ENCODE measurements at places on chromosomes 6 and 20. TPM values are rescaled to one million over a fixed set of nuclear protein-coding genes. Genes with fewer than 3 reads are reported as not detected.

The PEX7 gene
- 19.3 TPM for total RNA-seq

The ECT2L gene
- 0.13 TPM for total RNA-seq

The NFKBIE gene
- total RNA-seq, result 3.3 TPM

DNA sequence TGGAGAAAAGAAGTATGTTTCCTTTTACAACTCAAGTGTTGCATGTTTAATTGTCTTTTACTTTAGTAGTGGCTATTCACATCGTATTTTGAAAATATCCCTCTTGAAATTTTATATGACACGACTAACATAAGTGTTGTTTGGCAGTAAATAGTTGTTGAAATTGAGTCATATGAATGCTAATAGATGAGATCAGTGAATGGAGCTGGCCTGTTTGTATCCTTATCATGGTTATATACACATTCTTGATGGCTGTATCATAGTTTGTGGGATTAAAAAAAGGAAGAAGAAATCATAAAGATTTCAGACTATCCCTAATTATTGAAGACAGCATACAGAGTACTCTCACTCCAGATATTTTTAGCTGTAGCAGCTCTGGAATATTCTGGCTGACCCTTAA is 8.2 kb upstream of the RAE1 start:
- DNase-seq, result peak; percentile 72

GRCh38 chr20:38075161-38075998 is 41.8 kb downstream of the RPRD1B start:
- DNase-seq, result no peak

DNA sequence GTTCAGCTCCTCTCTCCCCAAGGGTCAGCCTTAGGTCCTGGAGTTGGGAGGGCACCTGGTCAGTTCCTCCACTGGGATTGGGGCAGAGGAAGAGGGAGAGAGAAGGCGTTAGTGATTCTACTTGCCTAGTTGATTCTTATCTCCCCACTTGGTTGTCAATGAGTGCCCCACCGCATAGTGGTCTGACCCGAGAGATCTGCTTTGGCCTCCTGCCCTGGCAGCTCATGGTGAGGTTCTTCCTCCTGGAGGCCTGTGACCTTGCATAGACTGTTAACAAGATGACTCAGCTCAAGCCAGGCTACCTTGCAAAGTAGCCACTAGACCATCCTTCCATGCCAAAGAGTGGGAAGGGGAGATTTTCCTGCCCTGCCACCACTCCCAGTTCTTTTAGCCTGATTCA is 160.6 kb downstream of the TMEM200A start:
- DNase-seq, result no peak

DNA sequence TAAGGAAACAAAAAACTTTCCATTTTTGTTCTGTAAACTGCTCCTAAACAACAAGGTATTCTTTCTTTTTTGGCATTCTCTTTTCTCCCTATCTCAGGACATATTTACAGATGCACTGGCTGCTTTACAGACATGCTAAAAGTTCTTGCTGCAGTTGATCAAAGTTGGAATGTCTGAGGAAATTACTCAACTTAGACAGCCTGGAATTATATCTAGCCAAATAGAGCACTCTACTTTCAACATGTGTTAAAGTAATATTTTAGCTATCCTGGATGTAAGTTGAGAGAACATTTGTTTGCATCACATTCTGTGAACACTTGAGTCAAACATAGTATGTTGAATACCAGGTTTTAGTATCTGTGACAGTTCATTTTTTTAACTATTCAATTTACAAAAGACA is 24.8 kb downstream of the TASP1 start:
- DNase-seq, result no peak

DNA sequence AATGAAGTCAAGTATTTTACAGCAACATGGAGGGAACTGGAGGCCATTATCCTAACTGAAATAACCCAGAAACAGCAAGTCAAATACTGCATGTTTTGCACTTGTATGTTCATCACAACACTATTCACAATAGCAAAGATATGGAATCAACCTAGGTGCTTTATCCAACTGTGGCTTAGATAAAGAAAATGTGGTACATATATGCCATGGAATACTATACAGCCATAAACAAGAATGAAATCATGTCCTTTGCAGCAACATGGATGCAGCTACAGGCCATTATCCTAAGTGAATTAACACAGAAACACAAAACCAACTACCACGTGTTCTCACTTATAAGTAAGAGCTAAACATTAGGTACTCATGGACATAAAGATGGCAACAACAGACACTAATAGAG is 91.5 kb upstream of the E2F3 start:
- DNase-seq, result no peak

GRCh38 chr6:125818772-125819260 is 28.1 kb downstream of the NCOA7 start:
- no peak for DNase-seq

DNA sequence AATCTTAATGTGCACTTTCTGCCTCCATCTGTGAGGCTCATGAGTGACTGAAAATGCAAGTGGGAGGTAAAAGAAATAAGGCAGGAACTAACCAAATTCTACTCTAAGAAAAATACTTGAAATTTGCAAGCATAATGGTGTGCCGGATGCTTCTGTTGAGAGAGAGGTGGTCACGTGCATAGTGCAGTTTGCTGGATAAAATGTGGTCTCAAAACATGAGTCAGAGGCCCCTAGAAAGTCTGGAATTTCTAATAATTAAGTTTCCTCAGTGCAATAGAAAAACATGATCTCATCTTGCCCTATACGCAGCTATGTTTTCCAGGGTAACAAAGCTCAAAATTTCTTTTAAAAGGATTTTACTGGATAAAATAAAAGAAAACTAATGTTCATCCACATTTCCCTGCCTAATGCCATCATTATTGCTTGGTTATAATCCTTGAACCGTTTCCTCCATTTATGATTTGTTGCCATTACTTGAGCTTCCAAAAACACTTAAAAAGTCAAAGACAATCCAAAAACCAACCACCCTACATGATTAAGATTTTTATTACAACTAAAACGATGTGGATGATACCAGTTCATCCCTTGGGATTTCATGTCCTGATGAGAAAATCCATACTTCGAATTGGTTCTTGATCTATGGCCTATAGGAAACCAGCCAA is 351.7 kb upstream of the ARID1B start:
- no peak for DNase-seq

DNA sequence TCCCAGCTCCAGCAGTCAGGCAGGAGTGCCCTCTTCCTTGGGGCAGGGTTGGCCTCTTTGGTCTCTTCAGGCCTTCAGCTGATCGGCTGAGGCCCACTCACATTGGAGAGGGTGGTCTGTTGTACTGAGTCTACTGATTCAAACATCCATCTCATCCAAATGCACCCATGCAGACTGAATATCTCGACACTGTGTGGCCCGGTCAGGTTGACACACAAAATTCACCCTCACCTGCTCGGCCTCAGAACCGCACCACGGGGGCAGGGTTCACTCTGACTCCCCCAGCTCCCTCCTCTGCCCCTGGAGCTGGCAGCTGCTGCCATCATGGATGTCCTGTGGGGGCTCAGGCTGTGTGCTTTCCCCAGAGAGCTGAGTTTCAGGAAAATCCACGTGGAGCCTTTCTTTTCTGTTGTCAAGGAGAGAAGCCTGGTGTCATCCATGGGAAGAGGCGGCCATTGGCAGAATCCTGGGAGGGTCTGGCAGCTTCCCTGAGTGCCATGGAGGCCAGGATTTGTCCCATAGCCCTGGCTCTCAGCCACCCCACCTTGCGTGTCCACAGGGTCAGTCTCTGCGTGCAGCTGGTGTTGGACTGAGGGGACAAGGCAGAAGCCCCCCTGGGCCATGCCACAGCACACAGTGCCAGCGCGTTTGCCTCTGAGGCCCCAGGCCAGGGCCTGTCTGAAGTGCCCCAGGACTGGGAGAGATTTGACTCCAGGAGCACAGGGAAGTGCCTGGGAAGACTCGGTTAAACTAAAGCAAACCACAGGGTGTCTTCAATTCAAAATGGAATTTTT is 114.1 kb downstream of the ERMARD start:
- DNase-seq, result no peak
